T1000 (cell line): ENCODE measurements at places on chromosomes 11 and 22.
A peak's percentile ranks its signal among the peaks of the same experiment; 100 is the strongest.

DNA sequence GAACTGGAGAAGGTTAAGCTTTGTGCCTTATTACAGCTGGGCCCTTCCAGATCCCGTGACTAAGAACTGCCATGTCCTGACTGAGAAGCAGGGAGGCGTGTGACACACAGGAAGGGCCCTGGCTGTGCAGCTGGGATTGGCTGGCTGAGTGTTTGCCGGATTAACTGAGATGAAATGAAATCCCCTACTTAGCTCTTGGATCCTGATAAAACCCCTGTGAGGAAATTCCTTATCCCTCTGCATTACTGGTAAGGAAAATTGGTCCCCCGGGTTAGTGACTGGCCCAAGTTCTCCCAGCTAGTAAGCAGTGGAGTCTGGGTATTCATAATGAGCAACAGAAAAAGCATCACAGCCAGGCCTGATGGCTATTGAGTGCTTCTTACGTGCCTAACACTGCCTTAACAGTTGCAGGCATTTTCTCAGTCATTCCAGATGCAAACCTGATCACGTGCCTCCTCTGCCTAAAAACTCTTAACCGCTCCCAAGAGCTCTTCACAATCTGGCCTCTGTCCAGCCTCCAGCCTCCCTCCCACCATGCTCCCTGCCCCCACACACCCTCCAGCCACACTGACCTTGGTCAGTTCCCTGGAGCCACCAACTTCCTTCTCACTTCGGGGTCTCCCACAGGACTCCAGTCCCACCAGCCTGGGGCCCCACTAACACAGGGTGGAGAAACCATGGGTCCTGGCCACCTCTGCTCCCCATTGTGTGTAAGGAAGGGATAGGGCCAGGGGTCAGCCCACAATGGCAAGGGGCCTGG is 37.8 kb downstream of the ARRB1 start:
- DNase-seq = no peak

GRCh38 chr22:26501996-26502395 is 10.3 kb downstream of the TFIP11 start:
- DNase-seq = no peak

DNA sequence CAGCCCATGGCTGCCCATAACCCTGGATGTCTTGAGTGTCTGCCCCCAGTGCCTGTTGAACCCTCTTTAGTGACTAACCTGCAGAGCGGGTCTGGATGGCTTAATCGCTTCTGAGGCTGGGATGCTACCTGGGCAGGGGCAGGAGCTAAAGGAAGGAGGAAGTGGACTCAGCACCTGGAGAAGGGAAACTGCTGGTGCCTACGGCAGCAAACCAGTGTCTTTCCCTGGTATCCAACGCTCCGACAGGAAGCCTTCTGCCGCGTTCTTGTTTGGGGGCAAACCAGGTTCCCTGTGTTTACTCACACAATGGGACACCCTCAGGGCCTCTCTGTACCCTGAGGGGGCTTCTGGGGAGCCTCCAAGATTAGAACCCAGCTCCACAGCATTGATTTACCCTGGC is 38.1 kb upstream of the B3GAT1 start:
- DNase-seq = no peak

GRCh38 chr11:64100782-64101353 is 65.0 kb downstream of the MACROD1 start:
- DNase-seq = no peak

DNA sequence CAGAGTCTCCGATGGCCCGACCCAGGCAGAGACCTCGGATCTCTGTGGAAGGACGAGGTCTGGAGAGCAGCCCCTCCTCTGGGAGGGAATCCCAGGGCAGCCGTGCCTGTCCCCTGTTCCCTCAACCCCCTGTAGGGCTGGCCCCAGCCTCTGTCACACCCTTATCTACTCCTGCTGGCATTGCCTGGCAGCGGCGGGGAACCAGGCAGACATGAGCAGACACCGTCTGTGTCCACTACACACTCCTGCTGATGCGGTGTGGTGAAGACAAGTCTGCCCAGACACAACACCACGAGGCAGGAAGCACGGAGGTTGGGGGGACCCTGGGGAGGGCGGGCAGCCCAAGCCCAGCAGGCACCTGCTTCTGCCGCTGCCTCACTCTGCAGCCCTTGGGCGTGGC is 52.5 kb upstream of the A4GALT start:
- no peak for DNase-seq

DNA sequence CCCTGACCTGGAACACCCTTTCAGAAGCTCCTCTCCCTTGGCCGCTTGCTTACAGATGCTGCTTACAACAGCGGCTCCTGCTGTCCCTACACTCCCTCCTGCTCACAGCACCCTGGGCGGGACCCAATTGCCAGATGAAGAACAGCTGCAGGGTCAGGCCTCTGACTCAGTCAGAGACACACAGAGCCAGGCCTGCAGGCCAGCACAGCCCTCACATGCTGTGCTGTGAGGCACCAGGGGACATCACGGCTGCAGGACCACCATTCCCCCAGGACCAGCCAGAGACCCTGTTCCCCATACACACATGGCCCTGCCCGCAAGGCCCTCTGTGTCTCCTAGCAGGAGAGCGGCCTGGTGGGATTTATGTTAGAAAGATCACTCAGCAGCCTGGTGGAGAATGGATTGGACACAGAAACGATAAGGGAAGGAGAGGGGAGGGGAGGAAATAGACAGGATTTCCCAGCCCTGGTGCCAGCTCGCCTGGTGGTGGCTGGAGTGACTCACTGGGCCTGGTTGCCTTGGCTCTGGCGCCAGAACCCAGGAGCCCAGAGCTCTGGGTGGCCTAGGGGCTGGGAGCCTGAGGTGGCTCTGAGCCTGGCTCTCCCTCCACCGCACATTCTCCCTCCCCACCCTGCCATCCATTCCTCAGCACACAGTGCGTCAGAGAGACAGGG is 6.7 kb downstream of the CAPN5 start:
- DNase-seq = peak; percentile 75

- no peak for DNase-seq
Observed at GRCh38 chr11:15841931-15842740, 514.2 kb downstream of the SOX6 start.

- DNase-seq = no peak
Observed at GRCh38 chr11:109015283-109015682, 350.4 kb downstream of the DDX10 start.

- no peak for DNase-seq
Observed at GRCh38 chr11:71420455-71421241, 27.5 kb downstream of the DHCR7 start.

- no peak for DNase-seq
Observed at GRCh38 chr11:7909585-7910285, 21.3 kb downstream of the OR10A6 start.

- no peak for DNase-seq
Observed at GRCh38 chr22:31853736-31854495, 90.4 kb upstream of the YWHAH start.

- no peak for DNase-seq
Observed at GRCh38 chr11:39971938-39972337, 1487.5 kb downstream of the LRRC4C start.

- no peak for DNase-seq
Observed at GRCh38 chr11:8928981-8929615, 3.6 kb downstream of the C11orf16 start.

- no peak for DNase-seq
Observed at GRCh38 chr11:76493626-76494539, 49.1 kb downstream of the EMSY start.

DNA sequence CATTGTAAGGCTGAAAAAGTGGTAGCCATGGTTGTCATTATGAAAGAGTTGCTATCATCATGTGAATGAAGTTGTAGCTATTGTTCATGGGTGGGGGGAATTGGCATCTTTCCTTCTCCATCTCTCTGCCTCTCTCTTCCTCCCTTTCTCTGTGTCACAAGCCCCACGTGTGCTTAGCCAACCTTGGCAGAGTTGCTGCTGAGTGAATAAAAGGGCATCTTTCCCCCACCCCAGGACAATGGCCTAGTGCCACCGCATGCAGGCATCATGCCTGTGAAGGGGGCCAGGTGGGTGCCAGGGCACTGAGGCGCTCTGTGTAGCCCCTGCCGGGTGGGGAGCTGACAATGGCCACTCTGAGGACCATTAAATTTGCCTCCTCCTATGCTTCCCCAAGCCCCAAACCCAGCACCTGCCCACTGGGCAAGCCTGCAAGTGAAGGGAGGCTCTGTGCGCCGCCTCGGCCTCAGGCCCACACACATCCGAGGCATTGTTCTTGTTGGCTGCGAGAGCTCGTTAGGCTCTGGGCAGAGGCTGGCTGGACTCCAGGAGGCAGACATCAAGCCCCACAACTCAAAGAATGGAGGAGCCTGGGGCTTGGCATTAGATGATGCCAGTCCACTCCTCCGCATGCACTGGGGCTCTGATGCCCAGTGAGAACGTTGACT is 103.9 kb downstream of the SEZ6L start:
- no peak for DNase-seq

DNA sequence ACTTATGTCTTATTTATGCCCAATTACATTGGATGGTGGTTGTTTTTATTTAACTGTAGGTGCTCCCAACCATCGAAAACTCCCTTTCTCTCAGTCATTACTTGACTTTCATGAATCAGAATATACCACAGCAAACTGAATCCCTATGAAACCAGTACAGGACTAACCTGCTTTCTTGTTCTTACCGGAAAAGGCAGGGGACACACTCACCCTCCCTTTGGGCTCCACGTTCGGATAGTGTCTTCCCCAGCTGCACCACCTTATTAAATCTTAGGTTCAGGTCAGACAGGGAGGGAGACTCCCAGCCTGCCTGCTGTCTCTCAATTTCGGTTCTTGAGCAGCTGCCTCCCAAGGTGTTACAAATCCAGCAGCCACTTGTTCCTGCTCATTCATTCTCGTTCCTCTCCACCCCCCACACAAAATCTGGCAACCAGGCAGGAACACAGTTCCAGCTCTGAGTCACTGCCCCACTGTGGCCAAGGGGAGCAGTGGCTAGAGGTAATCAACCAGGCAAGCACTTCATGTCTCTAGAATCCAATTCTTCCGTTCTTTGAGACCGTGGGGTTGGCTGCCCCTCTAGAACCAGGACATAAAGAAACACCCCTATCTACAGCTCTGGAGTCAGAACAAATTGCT is 133.0 kb downstream of the PLEKHA7 start:
- no peak for DNase-seq

- DNase-seq = no peak
Observed at GRCh38 chr11:93604008-93604660, 57.3 kb upstream of the CEP295 start.

DNA sequence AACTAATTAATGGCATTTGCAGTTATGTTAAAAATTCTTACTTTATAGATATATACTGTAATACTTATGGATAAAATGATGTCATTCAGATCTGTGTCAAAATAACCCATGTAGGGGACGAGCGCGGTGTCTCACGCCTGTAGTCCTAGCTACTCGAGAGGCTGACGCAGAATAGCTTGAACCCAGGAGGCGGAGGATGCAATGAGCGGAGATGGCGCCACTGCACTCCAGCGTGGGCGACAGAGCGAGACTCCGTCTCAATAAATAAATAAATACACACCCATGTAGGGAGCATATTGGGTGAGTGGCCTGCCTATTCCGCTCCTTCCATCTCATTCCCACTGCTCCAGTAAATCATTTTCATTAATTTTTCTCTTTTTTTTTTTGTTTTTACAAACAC is 7.1 kb downstream of the SNU13 start:
- DNase-seq = no peak

- DNase-seq = no peak
Observed at GRCh38 chr22:46547883-46548244, 10.4 kb upstream of the CELSR1 start.

DNA sequence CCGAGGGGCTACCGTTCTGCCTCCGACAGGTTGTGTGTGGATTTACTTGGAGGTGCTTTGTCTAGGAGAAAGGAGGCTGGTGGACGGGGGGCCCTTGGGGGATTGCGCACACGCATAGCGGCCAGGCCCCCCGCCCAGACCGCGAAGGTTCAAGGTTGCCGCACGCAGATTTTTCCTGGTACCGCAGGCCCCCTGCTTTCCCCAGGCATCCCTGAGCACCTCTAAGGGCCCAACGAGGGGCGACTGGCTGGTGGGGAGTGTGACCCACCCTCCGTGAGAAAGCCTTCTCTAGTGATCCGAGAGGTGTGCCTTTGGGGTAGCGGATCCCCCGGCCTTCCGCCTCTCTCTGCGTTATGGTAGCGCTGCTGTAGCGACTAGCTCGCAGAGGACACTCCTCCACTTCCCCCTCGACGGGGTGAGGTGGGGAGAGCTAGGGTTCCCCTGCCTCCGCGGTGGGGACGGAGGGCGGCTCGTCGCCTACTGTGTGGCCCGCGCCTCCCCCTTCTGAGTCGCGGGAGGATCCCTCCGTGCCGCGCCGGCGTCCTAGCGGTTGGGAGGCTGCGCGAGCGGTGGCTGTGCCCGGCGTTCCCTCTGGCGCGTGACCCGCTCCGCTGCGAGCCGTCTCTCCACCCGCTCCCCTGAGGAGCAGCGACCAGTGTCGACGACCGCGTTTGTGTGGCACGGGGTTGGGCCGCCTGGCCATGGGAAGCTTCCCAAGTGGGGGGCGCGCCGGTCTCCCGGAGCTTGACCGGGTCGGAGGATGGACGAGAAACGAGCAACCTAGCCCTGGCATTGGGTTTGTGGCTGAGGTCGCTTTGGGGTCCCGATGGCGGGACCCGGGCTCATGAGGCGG is 3900.0 kb upstream of the OR11H1 start:
- DNase-seq = no peak

DNA sequence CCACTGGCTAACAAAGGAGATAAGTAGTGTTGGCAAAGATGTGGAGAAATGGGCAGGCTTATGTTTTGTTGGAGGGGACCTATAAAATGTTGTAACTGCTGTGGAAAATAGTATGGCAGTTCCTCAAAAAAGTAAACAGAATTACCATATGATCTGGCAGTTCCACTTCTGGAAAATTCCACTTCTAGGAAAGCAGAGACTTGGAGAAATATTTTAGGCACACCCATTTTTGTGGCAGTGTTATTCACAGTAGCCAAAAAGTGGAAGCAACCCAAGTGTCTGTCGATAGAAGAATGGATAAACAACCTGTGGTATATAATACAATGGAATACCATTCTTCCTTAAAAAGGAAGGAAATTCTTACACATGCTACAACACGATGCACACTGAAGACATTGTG is 57.0 kb upstream of the ADORA2A start:
- no peak for DNase-seq
